Activated CD4-positive, CD25-positive, alpha-beta regulatory T cell (primary cell): ENCODE measurements at places on chromosomes 7 and 10.

GRCh38 chr7:100585511-100586265 lies at the start of gene LRCH4:
LRCH4 (minus strand) TSS chr7:100586129; CDS start chr7:100586100, 29 bp downstream.
- peak; percentile 55 for DNase-seq

DNA sequence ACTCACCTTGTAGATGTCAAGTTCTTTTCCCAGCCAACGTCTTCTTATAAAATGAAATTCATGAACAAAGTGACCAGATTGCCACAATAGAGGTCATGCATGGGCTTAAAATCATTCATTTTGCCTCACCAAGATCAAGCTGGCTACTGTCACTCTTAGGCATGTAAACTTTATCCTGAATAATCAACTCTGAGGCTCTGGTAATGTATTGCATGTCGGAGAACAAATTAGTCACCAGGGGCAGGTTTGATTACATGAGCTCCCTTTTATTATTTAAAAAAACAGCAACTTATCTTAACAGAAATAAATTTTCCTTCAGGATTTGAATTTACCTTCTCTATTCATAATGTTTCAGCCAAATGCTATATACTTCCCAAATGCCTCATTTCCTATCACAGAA lies 112.9 kb upstream of the SP4 start:
- no peak for DNase-seq

DNA sequence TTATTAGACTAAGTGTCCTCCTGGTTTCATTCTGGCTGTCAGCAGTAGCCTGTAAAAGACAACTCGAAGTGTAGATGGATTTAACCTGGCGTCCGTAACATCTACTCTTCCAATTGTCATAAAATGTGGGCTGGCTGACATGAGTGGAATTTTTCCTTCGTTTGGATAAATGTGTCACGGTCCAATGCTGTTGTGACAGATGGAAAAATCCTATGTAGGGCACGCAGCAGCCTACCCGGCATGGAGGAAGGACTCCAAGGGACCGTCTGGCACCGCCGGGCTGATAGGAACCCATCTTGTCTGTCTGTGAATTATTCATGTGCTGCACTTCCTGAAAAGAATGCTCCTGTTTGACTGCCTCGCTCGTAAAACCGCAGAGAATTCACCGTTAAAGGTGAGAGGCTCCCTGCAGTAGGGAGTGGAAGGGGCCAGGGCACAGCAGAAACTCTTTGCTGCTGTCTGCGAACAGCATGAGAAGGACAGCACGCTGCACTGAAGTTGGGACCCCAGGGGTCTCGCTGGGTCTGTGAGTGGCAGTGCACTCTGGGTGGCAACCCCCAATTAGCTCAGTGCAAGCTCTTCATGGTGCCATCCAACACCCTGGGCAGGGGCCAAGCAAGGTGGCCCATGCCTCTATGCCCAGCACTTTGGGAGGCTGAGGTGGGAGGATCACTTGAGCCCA lies 1.6 kb upstream of the ORAI2 start:
- no peak for DNase-seq

DNA sequence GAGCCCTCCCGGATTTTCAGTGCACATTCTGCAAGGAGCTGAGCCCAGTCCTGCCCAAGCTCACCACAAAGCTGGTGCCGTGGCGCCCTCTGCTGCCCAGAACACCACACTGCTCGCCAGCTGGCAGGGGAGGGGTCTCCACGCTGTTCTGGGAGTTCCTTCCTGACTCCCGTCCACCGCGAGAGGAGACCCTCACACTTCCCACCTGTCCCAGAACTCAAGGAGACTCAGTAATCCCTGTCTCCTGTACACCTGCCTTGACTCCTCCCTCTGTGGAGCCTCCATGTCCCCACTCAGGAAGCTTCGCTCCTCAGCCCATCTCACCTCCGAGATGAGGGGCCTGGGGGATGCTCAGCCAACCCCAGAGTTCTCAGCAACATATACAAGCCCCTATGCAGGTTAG lies 11.3 kb downstream of the C10orf105 start:
- peak; percentile 39 for DNase-seq

- no peak for DNase-seq
Observed at GRCh38 chr10:11144626-11145494, 127.2 kb downstream of the CELF2 start.

DNA sequence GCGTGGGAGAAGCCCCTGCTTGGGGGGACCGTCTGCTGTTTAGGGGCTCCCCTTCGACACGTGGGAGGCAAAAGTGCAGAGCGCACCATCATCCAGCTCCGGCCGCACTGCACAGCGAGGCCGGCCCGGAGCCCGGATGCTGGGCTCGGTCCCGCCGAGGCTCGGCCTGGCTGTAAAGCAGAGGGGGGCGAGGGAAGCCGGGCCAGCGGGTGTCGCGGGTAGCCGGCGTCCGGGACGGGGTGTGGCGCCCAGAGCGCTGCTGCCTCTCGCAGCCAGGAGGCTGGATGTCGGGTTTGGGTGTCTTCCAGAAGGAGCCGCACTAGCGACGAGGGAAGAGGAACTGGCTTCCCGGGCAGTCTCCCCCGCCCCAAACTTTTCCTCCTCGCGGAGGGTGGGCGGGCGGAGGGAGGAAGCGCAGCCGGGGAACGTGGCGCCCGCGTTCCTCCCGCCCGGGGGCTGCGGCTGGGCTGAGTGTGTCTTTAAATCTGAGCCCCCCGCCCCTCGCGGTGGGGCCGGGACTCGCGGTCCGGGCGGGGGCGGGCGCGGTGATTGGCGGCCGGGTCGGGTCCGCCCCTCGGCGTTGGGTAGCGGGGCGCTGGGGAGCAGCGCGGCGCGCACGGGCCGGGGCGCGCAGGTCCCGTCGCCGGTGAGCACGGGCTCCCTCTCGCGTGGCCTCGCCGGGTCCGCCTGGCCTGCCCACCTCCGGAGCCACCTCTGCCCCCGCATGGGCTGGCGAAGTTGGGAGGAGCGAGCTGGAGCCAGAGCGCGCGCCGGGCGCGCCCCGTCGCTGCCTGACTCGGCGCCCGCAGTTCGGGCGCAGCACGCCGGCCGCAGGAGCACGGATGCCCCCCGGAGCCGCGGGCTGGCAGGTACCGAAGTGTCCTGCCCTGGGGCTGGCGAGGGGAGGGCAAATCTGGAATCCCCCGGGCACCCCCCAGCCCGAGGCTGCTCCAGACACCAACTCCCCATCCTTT lies at the start of gene PALD1:
Gene PALD1 (plus strand): TSS at position 577 of the 974 bp plus-strand sequence. CDS start 47,185 bp downstream, outside the sequence.
- no peak for DNase-seq

- DNase-seq, result no peak
Observed at GRCh38 chr10:131312478-131312836, 936 bp upstream of the TCERG1L start.

DNA sequence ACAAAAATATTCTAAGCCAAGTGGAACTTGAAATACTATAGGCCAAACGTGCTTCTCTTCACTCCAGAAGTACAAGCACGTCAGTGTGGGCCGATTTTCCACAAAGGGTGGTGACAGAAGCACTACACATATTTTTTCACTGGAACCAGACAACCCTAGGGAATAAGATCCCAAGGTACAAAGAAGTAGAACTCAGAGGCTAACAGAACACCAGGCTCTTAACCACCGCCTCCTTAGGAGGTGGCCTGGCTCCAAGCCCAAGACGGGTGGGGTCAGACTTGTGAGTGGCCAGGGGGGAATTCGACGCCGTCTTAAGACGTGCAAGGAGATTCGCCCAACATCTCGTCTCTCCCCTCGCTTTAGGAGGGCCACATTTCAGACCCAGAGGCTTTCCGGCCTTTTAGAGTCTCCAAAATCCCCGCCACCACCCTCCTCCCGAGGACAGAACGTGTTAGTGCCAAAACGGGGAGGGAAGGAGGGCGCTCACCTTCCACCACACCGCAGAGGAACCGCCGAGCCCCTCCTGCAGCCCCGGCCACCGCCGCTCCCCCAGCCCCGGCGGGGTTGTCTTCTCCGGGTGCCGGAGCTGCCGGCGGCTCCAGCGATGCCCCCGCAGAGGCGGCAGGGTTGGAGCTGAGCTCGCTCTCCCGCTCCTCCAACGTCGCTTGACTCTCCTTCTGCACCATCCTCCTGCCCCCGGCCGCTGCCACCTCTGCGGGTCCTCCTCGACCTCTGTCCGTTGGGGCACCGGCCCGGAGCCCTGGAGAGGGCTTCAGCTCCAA lies 716 bp downstream of the OGA start:
- peak; percentile 40 for DNase-seq

- no peak for DNase-seq
Observed at GRCh38 chr10:131743190-131744151, 157.3 kb upstream of the PPP2R2D start.

GRCh38 chr10:1413823-1414222 lies 323.5 kb downstream of the ADARB2 start:
- no peak for DNase-seq

- no peak for DNase-seq
Observed at GRCh38 chr10:98013122-98013521, 17.3 kb downstream of the CRTAC1 start.

DNA sequence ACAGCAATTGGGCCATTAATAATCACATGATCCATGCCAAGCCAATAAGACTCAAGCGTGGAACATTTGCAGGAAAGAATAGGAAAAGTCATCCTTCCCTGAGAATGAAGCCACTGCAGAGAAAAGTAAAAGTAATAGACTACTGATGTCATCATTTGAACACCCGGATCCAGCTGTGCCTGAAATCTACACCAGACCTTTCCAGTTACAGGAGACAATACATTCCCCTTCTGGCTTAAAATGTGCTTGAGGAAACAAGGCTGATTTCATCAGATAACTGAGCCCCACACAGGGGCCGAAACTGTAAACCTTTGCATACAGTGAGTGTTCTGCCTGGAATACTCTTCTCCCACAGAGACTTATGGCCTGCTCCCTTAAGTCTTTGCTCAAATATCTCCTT lies 232.8 kb downstream of the KCNMA1 start:
- DNase-seq, result no peak

GRCh38 chr10:70834441-70835151 lies 18.8 kb downstream of the SGPL1 start:
- no peak for DNase-seq

DNA sequence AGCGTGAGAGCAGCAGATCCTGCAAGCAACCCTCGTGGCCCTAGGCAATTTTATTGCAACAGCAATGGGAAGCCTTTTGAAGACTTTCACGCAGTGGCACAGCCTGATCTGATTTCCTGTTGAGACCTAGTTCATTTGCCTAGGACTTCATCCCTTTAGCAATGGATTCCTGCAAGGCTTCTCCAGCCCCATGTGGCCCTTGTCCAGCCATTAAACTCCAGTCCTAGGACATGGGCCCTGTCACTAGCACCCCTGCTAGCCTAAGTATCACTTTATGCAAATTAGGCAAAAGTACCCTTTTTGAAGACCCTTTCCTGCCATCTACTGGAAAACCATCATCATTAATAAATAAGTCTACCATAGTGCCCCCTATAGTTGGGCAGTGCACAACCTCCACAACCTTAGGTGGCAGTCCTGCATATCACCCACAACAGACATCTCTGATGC lies 379.4 kb downstream of the GALNT17 start:
- no peak for DNase-seq

GRCh38 chr10:24762966-24763623 lies 39.4 kb upstream of the ARHGAP21 start:
- DNase-seq, result no peak

GRCh38 chr10:118501171-118501570 lies 94.3 kb downstream of the PRLHR start:
- DNase-seq, result no peak

DNA sequence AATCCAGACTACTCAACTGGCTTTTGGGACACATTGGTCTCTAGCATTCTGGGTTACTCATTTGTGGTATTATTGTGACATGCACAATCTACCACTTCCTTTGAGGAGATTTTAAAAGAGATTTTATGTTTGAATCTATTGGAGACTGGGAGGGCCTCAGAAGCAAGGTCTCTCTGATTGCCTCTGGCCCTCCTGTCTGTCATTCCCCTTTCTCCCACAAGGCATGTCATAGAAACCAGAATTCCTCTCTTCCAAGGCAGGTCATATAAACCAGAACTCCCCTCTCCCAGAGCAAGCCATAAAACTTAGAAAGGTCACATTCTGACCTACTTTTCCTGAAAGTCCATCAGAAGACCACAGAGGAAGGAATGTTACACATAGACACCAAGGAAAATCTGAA lies 777.7 kb downstream of the PHTF2 start:
- DNase-seq, result no peak

- no peak for DNase-seq
Observed at GRCh38 chr10:4120096-4120853, 335.3 kb upstream of the KLF6 start.

GRCh38 chr10:128498746-128499145 lies 372.5 kb upstream of the MKI67 start:
- DNase-seq, result no peak

GRCh38 chr10:72472306-72472705 lies 117.6 kb upstream of the DNAJB12 start:
- no peak for DNase-seq

DNA sequence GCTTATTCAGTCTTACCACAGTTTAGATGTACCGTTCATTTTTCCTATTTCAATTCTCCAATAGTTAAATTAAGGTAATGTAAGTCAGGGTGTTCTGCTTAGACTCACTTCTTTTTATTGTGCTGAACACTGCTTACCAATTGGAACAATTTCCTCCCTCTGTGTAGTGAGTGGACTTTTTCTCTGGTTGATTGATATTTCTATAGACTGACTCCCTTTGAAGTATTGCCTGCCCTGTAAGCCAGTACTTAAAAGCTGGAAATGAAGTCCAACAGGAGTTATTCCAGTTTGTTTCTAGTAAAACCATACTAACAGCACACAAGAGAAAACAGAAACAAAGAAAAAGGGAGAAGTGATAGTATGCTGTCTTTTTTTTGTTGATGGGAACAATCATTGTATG lies 1674.9 kb downstream of the REEP3 start:
- no peak for DNase-seq

DNA sequence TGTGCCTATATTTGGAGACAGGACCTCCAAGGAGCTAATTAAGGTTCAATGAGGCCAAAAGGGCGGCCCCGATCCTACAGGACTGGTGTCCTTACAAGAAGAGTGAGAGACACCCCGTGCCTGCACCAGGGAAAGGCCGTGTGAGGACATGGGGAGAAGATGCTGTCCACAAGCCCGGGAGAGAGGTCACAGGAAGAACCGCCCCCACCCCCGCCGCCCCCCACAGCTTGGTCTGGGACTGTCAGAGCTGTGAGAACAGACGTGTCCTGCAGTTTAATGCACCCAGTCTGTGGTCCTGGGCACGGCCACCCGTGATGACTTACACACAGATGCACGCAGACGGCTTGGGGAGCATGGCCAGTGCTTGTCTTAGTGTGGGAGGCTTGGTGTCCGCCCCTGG lies 399.5 kb downstream of the DNAJB6 start:
- DNase-seq, result no peak

GRCh38 chr7:20407585-20408466 lies 77.1 kb downstream of the ITGB8 start:
- no peak for DNase-seq

- no peak for DNase-seq
Observed at GRCh38 chr7:131554880-131555516, 1.4 kb downstream of the PODXL start.
